ENCODE measurements at places on chromosomes 5 and 9.

DNA sequence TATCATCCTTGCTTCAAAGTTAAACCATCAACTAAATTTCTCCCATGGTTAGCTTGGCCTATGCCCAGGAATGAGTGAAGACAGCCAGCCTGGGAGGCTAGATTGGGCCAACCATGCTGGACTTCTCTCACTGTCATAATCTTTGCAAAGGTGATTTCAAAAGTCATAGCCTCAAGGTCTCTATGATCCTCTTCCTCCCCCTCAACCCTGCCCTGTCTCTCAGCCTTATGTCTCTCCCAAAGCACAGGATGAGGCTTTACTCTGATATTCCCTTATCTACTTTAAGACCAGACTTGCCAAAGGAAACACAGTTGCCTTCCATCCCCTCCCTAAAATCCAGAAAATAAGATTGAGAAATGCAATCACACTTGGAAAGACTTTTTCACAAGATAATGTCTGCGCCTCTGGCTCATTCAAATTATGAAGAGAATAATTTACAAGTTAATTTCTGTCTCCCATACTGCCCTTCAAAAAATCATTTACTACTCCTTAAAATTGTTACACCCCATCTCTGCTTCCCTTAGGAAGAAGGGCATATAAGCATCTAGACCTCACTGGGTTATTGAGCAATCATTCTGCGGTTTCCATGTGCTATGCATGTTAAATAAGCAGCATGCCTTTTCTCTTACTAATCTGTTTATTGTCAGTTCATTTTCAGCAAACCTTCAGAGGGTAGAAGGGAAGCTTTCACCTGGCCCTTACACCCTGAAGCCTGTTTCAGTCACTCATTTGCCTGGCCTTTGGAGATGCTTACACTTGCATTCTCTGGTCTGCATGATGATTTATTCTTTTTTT, 113.8 kb upstream of the ANKRD55 start:
- DNase-seq, result peak; percentile 12

GRCh38 chr9:35743452-35743851, 5.6 kb downstream of the GBA2 start:
- DNase-seq, result no peak

DNA sequence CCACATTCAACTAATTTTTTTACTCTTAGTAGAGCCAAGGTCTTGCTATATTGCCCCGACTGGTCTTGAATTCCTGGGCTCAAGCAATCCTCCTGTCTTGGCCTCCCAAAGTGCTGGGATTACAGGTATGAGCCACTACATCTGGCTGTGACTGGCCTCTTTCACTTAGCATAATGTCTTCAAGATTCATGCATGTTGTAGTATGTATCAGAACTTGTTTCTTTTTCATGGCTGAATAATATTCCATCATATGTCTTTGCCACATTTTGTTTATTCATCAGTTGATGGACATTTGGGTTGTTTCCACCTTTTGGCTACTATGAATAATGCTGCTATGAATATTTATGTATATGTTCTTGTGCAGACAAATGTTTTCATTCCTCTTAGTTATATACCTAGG, 12.8 kb upstream of the WHRN start:
- no peak for DNase-seq

GRCh38 chr9:126564128-126564527, 49.6 kb upstream of the LMX1B start:
- DNase-seq, result no peak

GRCh38 chr5:59557572-59557971, 336.0 kb downstream of the PDE4D start:
- DNase-seq, result no peak

DNA sequence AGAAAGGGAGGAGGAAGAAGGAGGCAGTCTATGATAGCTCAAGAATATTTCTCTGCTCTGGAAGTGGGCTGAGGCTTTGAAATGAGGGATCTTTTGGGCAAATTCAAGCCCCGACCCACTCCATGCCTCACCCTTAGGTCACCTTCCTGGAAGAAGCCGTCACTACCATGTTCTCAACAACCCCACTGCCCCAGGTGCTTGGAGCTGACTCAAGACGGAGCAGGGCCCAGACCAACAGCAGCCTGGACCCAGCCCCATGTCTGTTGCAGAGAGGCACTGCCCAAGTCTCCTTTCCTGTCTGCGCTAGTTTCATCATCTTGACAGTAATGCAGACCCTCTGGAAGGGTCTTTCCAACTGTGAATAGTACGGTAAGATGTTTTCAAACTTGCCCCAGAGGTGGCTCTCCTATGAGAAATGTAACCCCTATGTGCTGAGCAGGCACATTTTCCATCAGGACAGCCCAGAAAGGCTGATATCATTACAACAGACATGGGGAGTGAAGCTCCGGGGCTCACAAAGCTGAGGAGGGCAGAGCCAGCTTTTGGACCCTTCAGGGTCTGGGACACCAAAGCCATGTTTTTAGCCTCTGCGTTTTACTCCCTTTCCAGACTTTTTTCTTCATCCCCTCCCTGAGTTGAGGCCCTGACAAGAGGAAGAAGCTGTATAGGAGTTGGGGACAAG, 128.2 kb upstream of the LARP1 start:
- no peak for DNase-seq

GRCh38 chr5:37197340-37198050, 51.7 kb downstream of the CPLANE1 start:
- no peak for DNase-seq

- no peak for DNase-seq
These were observed 1.4 kb downstream of the BAAT start for GRCh38 chr9:101383361-101383760.

DNA sequence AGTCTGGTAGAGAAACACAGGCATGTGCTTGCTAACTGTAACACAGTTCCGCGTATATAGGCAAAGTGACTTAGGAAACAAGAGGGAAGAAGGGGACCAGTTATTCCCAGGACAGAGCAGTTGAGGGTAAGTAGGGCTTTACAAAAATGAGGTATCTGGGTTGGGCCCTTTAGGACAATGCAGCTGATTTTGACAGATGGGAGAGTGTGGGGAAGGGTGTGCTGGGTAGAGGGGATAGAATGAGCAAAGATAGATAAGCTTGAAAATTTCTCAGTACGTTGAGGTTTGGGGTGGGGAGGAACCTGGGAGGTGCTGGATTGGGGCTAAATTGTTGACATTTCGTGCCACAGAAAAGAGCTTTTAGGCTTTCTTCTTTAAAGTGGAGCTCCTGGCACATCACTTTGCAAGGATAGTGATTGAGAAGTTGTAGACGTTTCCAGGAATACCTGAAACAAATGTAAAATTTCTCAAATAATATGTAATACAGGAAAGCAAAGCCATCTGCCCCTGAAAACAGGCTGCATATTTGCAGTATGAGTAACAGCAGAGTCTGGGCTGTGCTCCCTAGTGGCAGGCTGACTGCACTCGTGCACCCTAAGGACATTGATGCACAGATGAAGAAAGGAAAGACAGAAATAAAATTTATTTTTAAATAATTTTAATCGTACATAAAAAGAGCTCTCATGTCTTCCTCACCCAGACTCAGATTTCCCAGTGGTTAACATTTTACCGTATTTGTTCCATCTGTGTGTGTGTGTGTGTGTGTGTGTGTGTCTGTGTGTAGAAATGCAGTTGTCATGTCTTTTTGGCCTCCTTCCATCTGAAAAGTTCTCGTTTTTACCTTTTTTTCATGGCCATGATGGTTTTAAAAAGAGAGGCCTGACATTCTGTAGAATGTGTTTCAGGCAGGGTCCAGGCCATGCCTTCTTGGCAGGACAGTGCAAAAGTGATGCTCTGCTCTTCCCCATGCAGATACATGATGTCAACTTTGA, 144.9 kb upstream of the DMRT1 start:
- DNase-seq, result no peak

DNA sequence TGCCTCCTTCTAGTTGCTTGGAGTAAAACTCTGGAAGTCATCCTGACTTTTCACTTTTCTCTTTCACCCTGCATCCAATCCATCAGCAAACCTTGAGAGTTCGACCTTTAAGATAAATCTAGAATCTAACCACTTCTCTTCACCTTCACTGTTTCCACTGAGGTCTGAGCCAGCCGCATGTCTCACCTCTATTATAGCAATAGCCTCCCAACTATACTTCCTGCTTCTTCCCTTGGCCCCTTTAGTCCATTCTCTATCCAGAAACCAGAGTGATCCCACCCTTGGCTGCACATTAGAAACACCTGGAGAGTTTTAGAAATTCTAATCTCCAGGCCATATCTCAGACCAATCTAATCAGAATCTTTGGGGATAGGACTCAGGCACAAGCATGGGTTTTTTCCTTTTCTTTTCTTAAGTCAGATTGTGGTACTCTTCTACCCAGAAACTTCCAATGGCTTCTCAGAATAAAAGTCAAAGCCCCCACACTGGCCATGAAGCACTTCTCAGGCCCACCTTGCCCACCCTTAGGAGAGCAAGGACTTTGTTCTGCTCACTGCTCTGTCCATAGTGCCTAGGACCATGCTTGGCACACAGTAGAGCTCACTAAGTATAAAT, 33.1 kb downstream of the MFAP3 start:
- no peak for DNase-seq

GRCh38 chr9:14315875-14316601, 2.1 kb upstream of the NFIB start:
- DNase-seq, result peak; percentile 91

DNA sequence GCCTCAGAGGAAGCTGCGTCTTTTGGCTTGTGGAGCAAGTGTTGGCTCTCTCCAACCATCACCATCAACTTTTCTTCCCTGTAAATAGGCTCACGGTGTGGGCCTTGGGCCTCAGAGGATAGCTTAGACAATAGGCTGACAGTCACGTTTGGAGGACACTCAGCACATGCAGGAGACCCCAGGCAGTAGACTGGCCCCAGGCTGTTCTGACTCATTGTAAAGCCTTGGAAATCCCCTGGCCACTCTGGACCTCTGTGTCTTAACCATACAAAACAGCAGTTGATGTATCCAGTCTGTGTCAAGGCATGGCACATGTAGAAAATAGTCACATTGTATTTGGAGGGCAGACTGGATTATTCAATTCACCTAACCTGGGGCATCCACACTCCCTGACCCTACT, 18.6 kb downstream of the CD74 start:
- no peak for DNase-seq

- no peak for DNase-seq
These were observed 169.0 kb downstream of the DOCK2 start for GRCh38 chr5:169805937-169806700.

DNA sequence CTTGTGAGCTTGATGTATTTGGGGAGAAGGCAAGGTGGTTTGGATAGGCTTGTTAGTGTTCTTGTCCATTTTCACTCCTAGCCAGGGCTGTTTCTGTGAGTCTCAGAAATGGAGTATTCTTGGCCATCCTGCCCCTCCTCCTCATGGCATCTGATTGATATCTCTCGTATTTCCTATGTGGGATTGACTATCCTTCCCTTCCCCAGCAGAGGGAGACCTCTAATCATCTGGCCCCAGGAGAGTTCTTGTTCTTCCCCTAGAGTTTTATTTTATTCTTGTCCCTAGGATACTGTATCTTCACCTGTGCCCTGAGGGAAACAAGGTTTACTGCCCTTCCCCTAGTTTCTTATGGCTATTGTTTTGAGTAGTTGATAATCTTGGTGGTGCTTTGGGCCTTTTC, 114.4 kb downstream of the VPS13A start:
- no peak for DNase-seq

- no peak for DNase-seq
These were observed 64.0 kb upstream of the PPP1R26 start for GRCh38 chr9:135415586-135415985.

DNA sequence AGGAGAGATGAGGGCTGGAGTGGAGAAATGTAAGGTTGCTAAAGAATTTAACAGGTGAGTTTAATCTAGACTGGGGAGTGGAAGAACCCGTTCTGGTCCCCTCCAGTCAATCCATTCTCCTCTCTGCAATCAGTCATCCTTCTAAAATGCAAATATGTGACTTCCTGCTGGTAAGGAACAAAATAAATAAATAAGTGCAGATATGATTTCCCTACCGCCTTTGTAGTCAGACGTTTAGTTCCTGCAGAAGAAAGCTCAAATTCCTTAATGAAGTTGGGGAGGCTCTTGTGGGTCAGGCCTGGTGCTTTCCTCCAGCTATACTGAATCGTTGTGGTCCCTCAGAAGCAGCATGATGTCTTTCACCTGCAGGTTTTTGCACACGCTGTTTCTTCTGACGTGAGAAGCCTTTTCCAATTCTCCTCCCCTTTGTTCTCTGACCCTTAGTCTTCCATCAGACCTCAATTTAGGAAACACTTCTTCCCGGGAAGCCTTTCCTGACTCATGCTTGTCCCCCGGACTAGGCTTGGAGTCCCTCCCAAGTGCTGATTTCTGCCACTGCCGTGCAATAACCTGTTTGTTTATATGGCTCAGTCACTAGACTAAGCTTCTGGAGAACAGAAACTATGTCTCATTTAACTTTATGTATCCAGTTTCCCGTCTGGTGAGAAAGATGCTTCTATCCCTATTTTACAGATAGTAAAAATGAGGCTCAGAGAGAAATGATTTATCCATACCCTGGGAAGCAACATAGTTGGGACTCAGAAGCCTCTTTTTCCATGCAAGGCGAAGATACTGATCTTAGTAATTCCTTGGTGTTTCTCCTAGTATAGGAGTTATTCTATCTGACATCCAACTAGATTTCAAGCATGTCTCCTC, 1.3 kb downstream of the ATP6V1G1 start:
- no peak for DNase-seq

GRCh38 chr9:118961857-118962256, 407.4 kb downstream of the BRINP1 start:
- DNase-seq, result no peak

- peak; percentile 90 for DNase-seq
These were observed 54.3 kb downstream of the EHMT1 start for GRCh38 chr9:137672907-137673791.

GRCh38 chr5:149262315-149262714, 9.3 kb upstream of the AFAP1L1 start:
- no peak for DNase-seq

DNA sequence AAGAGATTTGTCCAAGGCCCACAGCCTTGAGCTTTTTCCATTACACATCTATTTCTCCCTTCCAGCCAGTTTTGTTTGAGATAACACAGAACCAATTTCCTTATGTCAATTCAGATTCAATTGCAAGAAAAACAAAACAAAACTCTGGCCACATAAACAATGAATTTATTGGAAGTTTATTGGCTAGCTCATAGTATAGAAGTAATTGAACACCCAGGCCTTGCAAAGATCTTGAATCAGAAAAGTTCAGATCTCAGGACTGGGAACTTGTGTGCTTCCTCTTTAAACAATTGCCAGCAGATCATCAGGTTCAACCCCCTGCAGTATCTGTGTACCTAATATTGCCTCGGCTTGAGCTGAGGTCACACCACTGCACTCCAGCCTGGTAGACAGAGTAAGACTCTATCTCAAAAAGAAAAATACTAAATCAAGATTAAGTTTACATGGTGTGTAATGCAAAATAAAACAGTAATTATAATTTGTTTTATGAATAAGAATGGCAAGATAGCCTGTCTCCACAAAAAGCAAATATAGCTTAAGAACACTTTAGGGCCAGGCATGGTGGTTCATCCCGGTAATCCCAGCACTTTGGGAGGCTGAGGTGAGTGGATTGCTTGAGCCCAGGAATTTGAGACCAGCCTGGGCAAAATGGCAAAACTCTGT, 4.1 kb upstream of the ZCCHC10 start:
- no peak for DNase-seq

- peak; percentile 56 for DNase-seq
These were observed 2.9 kb upstream of the FOXD1 start for GRCh38 chr5:73451224-73452130.

- DNase-seq, result no peak
These were observed 16.2 kb downstream of the HINT1 start for GRCh38 chr5:131148835-131149234.

Measured in brain (organoid and tissue), 16 donors.